ENCODE measurements at places on chromosomes 4 and X.

GRCh38 chr4:183797445-183798300 is 107.4 kb upstream of the STOX2 start:
- DNase-seq = no peak

- DNase-seq = no peak
Measured at GRCh38 chr4:48243429-48243828, 26.2 kb downstream of the TEC start.

DNA sequence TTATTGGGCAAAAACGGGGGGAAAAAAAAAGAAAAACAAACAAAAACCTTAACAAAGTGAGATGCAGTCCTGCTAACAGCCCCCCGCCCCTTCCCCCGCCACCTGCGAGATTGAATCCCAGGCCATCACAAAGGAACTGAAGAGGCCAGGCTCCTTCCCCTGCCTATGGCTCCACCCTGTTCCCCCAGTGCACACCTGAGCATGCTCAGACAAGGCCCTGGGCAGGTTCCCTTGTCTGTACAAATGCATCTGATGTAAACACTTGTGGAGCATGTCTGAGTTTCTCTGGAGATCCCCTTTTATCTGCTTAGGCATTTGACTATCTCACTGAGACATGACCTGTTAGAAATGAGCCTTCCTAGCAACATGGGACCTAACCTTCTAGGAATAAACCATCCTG is 983.7 kb upstream of the PABPC4L start:
- DNase-seq = no peak

DNA sequence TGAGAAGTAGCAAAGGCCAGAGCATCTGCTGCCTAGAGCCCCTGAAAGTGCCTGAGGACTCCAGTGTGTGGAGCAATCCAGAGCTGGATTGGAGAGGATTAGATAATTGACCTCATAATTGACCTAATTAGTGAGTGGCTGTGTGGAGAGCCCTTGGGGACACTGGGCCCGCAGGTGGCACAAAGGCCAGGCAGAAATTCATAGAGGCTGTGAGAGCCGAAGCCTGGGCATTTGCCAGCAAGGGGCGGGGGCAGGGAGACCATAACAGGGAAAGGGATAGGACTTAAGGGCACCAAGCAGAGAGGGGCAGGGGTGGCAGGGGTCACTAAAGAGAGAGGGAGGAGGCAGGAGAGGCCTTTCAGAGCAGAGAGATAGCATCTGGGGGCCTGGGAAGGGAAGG is 45.3 kb downstream of the EFNB1 start:
- DNase-seq = no peak

GRCh38 chr4:99324979-99325378 is 3.8 kb upstream of the ADH1B start:
- peak; percentile 3 for DNase-seq

- peak; percentile 80 for DNase-seq
Measured at GRCh38 chrX:110706446-110706845, 89.2 kb downstream of the CHRDL1 start.

DNA sequence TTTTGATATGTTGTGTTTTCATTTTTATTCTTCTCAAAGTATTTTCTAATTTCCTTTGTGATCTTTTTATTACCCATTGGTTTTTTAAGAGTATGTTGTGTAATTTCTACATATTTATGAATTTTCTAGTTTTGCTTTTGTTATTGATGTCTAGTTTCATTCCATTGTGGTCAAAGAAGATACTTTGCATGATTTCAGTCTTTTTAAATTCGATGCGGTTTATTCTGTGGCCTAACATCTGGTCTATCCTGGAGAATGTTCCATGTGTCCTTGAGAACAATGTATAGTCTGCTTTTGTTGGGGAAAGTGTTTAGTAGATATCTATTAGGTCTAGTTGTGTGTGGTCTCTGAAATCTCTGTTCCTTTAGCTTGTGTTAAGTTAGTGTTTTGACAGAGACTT is 46.2 kb downstream of the PPEF1 start:
- DNase-seq = no peak

DNA sequence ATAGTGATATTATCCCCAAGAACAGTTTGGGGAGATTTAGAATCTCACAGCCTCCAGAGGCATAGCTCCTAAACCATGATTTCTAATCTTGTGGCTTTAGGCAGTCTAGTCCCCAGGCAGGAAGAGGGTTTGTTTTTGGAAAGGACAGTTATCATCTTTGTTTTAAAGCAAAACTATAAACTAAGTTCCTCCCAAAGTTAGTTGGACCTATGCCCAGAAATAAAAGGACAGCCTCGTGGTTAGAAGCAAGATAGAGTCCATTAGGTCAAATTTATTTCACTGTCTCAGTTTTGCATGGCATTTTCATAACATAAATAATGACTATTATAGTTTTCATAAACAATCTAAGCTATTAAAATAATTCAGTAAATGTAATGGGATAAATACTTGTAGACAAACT is 120.5 kb downstream of the MAGEC2 start:
- peak; percentile 69 for DNase-seq

DNA sequence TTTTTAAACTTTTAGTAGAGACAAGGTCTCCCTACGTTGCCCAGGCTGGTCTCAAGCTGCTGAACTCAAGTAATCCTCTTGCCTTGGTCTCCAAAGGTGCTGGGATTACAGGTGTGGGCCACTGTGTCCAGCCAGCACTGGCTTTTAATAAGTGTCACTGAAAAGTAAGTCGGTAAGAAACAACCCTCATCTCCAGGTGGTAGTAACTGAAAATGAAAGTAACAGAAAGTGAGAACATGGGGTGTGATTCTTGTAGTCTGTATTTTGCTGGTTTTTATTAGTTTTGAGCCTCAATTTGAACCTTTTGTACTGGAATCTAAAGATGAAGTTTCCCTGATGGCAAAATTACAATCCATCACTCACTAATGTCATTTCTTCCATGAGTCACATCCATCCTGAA is 238.1 kb upstream of the AGA start:
- DNase-seq = no peak

DNA sequence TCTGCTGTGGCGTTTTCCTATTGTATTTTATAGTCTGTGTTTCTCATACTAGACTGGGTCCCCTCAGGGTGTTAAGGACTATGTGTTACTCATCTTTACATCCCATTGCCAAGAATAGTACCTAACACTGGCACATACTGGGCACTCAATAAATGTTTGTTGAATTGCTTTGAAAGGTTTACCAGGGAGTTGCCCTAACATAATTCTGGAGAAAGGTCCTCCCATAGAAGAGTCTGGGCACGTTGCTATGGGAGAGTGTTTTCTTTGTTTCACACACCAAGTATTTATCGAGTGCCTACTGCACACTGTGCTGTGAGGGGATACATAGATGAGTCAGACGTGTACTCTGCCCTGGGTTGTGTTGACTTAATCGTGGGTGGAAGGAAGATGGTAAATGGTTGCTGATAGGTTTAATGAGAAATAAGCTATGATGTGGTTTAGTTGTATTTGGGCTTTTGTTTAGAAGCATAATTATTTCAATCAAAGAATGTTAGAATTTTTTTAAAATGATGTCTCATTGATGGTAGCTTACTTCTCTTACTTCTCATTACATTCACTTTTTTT is 42.9 kb downstream of the AFF1 start:
- DNase-seq = peak; percentile 87

GRCh38 chr4:176964116-176964691 is 171.5 kb upstream of the VEGFC start:
- DNase-seq = peak; percentile 21

DNA sequence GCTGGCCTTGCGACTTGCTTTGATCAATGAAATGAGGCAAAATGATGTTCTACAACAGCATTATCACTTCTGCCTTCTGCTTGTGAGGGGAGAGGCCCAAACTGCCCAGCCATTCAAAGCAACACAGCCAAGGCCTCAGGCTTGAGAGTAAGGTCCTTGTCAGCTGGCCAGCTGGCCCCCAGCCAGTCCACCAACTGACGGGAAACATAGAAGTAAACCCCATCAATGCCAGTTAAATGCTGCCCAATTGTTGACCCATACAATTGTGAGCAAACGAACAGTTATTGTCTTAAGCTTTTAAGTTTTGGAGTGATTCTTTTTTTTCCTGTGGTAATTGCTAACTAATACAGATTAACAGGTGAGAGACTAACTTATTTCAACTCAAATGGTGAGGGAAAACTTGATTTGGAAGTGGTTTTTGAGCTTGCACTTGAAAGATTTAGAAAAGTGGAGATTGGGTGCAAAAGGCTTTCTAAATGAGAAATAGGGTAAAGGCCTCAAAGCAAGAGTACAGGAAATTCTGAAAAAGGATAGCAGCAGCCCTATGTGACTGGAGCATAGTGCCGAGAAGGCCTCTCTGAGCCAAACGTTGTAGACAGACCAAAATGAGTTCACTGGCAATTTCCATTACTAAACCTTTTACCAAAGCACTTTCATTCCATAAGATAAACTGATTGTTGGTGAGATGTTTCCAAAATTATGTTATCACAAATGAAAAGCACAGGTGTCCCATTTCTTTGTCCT is 66.9 kb downstream of the ARHGEF38 start:
- DNase-seq = peak; percentile 82

DNA sequence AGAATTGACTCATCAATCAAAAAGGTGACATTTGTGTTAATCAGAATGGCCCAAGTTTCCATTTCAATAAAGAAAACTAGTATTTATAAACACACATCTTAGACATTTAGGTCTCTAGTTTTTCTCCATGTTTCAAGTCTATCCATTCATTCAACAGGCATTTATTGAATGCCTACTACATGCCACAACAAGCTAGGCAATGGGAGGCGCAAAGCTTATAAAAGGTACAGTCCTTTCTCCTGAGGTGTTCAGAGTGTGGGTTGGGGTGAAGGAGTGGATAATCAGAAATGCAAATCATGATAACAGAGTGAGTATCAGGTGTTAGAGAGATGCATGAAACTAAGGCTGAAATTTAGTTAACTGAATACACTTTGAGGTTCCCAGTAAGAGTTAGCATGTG is 78.0 kb downstream of the HCCS start:
- no peak for DNase-seq

GRCh38 chr4:159205466-159205865 is 102.6 kb downstream of the RAPGEF2 start:
- no peak for DNase-seq

DNA sequence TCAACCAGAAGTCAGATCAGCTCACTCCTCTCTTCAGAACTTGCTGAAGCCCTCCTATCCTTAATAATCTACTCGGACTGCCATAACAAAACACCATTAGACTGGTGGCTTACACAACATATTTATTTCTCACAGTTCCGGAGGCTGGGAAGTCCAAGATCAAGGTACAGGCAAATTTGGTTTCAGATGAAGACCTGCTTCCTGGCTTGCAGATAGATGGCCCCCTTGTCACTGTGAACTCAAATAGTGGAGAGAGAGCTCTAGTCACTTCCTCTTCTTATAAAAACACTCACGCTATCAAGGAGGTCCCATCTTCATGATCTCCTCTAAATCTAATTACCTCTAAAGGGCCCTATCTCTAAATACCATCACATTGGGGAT is 125.1 kb downstream of the CAMK2D start:
- DNase-seq = peak; percentile 20

GRCh38 chrX:105695451-105695850 is 126.9 kb upstream of the NRK start:
- no peak for DNase-seq

GRCh38 chr4:28250646-28251045 is 1390.0 kb downstream of the STIM2 start:
- no peak for DNase-seq

GRCh38 chr4:52743444-52744019 is 7.7 kb downstream of the ERVMER34-1 start:
- DNase-seq = no peak

DNA sequence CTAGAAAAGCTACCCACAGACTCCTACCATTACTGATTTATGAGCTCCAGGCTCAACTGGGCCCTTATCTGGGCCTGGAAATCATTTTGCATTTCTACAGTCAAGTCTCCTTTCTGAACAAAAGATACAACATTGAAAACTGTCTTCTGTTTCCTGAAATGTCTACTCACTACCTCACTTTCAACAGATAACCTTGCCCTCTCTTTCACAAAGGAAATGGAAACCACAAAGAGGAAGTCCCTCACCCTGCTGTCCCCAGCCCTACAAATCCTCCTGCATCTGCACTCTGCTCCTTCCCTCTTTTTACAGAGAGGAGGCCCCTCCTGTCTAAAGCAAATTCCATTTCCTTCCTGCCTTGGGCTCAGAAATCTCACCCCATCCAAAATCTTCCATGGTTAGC is 24.8 kb upstream of the CYBB start:
- no peak for DNase-seq

DNA sequence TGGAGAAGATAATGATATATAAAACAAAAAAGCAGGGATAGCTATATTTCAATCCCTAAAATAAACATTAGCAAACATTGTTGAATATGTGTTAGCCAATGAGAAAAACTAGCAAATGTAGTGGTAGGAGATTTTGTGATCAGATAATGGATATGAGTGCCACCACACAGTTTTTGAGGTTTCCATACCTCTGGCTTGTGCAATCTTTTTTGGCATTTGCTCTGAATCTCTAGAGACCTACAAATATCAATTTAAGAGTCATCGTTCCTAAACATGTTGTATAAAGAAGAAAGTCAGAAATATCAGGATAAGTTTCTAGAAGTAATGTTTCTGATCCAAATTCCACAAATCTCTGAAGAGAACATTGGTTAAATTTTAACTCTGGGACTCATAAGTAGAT is 308.7 kb downstream of the PDGFC start:
- DNase-seq = peak; percentile 52

DNA sequence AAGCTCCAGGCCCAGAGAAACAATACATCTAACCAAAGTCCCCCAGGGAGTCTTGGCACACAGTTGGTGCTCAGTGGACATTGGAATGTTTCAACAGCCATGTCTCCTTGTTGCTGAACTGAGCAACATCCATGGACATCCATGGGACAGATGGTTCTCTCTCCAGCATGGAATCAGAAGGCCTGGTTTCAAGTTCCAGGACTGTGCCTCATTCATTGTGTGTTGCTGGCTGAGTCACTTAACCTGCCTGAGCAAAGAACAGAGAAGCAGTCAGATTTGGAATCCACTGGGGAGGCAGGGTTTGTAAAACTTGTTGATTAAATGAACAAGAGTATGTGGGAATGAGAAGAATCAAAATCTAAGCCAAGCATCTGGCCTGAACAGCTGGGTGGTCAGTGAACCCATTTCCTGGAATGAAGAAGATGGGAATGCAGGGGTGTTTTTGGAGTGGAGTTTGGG is 147.9 kb downstream of the CHIC2 start:
- peak; percentile 38 for DNase-seq

GRCh38 chr4:11791797-11792196 is 363.1 kb upstream of the HS3ST1 start:
- DNase-seq = no peak

DNA sequence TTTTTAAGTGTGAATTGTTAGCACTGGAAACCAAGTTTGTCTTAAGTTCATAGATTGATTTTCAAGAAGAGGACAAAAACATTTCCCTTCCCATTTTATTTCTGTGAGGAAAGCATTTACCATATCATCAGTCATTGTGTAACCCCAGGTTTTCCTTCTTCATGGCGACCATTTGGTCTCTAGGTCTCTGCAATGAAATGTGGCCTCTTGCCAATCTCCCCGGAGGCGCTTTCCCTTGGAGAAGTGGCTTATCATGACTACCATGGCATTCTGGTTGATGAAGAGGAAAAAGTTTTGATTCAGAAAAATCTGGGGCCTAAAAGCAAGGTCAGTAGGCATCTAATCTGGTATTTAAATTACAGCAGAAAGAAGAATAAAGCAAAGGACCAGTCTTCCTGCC is 54.4 kb downstream of the ADD1 start:
- peak; percentile 40 for DNase-seq

- DNase-seq = no peak
Measured at GRCh38 chrX:18687856-18688495, 16.1 kb upstream of the RS1 start.
